ENCODE measurements at places on chromosomes 6 and 20.
A peak's percentile ranks its signal among the peaks of the same experiment; 100 is the strongest.

DNA sequence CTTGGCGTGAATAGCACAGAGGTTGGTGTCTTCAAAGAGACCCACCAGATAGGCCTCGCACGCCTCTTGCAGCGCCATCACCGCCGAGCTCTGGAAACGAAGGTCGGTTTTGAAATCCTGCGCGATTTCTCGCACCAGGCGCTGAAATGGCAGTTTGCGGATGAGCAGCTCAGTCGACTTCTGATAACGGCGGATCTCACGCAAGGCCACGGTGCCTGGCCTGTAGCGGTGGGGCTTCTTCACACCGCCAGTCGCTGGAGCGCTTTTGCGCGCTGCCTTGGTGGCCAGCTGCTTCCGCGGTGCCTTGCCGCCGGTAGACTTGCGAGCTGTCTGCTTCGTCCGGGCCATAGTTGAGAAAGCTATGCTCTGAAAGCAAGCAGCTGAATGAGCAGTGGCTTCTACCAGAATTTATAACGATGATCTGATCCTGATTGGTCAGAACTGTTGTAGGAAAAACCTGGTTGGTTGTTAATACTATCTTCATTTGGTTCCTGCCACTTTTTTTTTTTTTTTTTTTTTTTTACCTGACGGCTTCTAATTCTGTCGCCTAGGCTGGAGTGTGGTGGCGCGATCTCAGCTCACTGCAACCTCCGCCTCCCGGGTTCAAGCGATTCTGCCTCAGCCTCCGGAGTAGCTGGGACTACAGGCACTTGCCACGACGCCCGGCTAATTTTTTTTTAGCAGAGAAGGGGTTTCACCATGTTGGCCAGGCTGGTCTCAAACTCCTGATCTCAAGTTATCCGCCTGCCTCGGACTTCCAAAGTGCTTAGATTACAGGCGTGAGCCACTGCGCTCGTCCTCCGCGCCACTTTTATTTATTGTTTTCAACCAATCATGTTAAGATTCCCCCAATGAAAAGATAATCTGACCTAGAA, 21.5 kb downstream of the OR2B2 start:
- DNase-seq, result peak; percentile 96

DNA sequence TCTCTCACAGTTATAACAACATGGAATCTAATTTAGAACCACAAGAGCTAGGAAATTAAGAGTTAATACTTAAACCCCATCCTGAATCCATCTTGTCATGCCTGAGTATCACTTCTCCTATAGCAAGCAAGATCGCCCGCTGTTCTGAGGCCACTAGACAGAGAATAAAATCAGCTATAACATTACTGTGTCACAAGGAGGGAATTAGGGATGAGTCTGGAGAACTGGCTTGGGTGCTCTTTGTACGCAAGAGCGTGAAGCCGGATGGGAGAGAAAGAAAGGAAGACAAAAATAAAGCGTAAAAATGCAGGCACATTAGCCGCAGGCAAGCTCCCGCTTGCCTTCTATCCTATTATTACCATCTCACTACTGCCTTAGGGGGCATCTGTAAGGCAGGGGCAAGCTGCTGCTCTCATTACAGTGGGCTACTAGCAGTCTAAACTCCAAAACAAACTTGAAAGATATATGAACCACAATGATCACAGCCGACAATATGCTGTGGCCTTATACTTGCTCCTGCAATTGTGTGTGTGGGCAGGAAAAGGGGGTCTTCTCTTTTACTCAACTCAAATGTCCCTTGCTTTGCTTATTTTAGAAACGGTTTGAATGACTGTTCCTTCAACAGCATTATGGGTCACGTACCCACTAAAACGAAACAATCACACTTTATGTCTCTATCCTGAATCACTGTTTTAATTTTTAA, 81.9 kb downstream of the GJA10 start:
- DNase-seq, result no peak

GRCh38 chr6:163588220-163588919, 173.9 kb downstream of the QKI start:
- no peak for DNase-seq

GRCh38 chr6:11233673-11234573, 1.5 kb upstream of the NEDD9 start:
- DNase-seq, result no peak

DNA sequence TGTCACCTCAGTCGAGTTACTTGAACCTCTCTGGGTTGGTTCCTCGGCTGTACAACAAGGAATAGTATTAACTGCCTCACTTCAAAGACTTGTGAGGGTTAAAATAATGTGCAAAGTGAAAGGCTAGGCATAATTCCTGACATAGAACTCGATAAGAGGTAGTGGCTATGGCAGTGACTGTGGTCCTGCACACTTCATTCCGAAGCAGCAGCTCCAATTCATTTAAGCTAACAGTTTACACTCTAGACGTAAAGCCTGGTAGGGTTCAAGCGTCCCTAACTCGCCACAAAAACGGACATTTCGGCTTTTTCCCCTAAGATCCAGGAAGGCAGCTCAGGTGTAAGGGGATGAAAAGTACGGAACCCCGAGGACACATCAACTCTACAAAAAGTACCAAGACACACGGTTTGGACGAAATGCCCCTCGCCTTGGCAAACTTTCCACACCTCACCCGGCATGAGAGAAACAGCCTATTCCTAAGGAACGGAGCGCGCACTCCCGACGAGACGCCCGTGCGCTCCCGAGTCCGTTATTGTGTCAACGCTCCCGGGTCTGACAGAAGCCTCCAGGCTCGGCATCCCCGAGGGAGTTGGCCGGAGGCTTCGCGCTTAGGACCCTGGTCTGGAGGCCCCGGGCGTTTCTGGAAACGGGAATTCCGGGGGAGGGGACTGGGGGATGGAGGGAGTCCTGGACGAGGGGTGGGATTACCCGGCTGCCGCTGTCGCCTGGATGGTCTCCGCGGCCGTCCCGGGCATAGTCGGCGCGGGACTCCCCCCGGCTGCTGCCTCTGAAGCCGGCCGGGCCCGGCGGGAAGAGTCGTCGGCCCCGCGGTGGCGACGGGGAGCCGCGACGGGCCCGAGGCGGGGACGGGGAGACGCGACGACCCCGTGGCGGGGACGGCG, 937 bp downstream of the ZNF318 start:
- DNase-seq, result no peak

DNA sequence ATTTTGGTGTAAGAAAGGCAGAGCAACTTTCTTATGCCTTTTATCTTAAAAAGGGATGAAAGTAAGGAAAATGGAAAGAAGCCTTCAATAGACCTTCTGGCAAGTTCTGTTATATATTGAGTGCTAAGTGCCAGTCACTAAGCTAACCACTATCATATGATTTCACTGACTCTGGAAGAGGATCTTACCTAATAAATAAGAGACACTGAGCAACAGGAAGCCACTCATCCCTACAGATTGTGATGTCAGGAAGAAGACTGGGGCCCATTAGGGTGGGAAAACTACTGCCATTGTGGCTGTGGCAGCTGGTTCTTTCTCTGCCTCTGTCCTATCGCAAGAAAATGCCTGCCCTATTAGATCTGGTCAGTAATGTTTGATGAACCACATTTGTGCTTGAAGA, 89.6 kb downstream of the AIG1 start:
- DNase-seq, result no peak

GRCh38 chr6:166999884-167000253, 672 bp downstream of the CEP43 start:
- no peak for DNase-seq

- no peak for DNase-seq
Measured at GRCh38 chr6:52186480-52186879, 305 bp downstream of the IL17A start.

DNA sequence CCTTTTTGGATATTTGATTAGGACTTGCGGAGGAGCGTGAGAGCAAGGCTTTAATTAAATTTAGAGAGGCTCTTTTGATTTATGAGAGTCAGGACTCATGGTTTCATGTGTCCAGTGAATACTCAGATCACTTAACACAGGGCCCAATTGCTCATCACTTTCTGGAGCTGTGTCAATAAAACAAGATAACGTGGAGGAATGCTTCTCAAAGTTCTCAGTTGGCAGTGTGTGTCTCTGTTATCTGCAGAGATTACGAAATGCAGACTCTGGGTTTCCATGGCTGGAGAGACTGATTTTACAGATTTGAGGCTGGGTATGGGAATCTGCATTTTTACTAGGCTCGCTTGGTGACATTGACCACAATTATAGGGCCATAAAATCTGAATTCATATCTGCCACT, 335.8 kb upstream of the FLRT3 start:
- DNase-seq, result no peak

GRCh38 chr20:62843656-62844055, 18.0 kb downstream of the TCFL5 start:
- no peak for DNase-seq

- no peak for DNase-seq
Measured at GRCh38 chr6:28945349-28945748, 21.6 kb upstream of the TRIM27 start.

- DNase-seq, result no peak
Measured at GRCh38 chr6:163756079-163756478, 341.6 kb downstream of the QKI start.

- no peak for DNase-seq
Measured at GRCh38 chr6:151993364-151993763, 185.9 kb downstream of the ESR1 start.

- peak; percentile 60 for DNase-seq
Measured at GRCh38 chr6:142886431-142887170, 58.4 kb downstream of the HIVEP2 start.

GRCh38 chr20:15236812-15237211, 899.4 kb upstream of the FLRT3 start:
- peak; percentile 29 for DNase-seq

- DNase-seq, result no peak
Measured at GRCh38 chr6:112203577-112204349, 50.6 kb downstream of the LAMA4 start.

DNA sequence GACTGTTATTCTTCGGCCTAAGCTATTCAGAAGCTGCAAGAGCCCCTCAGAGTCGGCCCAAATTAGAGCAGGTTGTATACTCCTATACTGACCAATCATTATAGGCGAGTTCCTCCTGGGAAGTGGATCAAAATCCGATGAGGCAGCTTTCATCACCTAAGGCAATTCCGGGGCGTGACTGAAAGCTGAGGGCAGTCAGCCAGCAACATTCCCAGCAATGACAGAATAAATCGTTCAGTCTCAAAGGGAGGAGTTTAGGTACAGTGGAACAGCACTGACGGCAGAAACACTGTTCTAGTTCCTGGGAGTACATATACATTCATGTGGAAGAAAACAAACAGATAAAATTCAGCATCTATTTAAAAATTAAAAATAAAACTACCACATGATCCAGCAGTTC, 10.8 kb downstream of the HLA-DQB2 start:
- no peak for DNase-seq

- DNase-seq, result no peak
Measured at GRCh38 chr6:161901740-161902426, 628.0 kb upstream of the AGPAT4 start.

DNA sequence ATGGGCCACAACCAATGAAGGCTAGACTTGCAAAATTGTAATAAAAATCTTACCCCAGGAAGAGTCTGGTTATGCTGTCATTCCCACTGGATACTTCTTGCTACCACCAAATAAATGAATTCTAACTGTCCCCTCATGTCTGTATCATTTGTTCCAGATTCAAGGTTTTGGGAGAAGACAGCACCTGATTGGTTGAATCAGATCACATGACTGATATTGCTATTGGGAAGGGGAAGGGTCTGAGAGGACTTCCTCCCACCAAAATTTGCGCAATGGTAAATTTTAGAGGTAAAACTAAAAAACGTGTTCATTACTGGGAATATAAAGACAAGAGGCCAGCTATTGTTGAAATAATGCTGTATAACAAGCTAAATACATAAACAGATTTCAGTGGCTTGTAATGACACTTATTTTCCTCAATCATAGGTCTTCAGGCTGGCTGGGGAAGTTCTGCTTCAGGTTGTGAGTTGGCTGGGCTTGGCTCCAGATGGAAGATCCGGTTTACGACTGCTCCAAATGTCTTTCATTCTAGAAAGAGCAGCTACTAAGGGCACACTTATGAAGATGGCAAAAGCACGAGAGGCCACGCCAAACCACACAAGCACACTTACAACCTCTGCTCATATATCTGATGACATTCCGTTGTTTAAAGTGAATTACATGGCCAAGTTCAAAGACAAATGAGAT, 27.1 kb upstream of the TASP1 start:
- DNase-seq, result no peak

DNA sequence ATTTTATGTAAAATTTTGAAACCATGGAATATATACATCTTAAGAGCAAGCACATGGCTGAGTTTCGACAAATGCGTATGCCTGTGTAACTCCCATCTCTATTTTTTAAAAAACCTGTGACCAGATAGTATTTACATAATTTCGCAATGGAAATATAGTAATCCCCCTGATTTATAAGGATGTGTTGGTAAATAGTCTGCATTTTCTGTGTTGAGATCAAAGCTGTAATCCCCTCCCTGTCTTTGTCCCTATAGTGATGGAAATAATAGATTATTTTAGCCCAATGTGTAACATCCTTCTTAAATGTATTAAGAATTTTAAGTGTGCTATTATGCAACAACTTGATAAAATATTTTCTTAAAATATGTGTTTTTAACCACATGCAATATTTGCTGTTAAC, 267.3 kb downstream of the CDKAL1 start:
- no peak for DNase-seq

GRCh38 chr6:72966628-72967280, 258.5 kb downstream of the KHDC1L start:
- no peak for DNase-seq

- no peak for DNase-seq
Measured at GRCh38 chr20:50584687-50585086, 74.5 kb downstream of the PTPN1 start.

DNA sequence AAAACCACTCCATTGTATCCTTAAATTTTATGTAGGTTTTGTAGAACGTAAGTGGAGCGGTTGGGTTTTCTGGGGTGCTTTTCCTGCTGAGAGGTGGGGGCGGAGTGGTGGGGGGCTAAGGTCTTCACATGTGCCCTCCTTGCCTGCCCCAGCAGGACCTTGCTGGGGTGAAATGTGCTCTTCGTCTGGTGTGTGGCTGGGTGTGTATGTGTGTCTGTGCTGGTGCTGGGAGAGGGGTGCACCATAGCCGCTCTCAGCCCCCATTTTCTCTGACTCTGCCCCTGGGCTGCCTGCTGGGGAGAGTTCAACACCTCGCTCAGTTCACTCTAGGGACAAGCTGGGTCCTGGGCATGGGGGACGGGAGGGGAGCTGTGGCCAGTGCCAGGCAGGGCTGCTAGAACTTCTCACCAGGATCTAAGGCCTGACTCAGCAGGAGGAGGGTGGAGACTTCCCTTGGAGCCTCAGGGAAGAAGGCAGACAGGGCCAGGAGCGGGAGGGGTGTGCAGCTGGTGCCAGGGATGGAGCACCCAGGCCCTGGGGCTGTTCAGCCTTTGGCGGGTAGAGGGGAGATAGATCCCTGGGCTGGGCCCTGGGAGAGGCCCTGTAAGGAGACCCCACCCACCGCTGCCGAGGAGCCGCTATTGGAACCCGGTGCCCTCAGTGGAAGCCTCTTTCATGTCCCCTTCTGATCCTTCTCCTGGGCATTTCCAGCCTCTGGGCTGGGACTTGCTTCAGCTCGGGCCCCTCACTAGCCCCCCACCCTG, 4.8 kb downstream of the SOX18 start:
- no peak for DNase-seq
